ENCODE measurements at places on chromosomes 13 and 19.

GRCh38 chr19:53467485-53468262 lies at the start of gene ZNF813:
Gene ZNF813 (plus strand): TSS chr19:53467733. CDS start chr19:53483823, 16,090 bp downstream.
- DNase-seq, result peak; percentile 64

DNA sequence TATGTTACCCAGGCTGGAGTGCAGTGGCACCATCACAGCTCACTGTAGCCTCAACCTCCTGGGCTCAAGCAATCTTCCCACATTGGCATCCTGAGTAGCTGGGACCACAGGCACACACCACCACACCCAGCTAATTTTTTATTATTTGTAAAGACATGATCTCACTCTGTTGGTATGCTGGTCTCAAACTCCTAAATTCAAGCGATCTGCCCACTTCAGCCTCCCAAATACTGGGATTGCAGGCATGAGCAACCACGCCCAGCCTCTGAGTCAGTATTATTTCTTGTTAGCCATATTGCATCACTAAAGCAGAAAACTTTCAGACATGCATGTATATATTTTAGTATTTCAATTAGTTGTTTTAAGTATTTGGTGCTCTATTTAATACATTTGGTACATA lies 376.4 kb downstream of the GPC6 start:
- no peak for DNase-seq

GRCh38 chr13:33204130-33204927 lies 81.2 kb downstream of the STARD13 start:
- no peak for DNase-seq

GRCh38 chr19:43028866-43029265 lies 2.6 kb upstream of the PSG11 start:
- DNase-seq, result no peak

- DNase-seq, result no peak
These were observed 19.3 kb upstream of the GATAD2A start for GRCh38 chr19:19385896-19386869.

DNA sequence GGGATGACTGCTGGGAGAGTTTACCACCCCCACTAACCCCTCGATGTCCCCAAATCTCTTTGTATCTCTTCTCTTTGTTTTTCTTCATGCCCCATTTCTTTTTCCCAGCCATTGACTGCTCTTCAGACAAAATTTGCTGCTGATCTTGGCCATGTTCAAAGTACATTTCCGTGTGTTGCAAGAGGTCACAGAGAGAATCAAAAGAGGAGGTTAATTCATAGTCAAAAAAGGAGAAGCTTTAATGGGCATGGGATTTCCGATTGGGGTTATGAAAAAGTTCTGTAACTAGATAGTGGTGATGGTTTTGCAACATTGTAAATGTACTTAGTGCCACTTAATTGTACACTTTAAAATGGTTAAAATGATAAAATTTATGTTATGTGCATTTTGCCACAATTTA lies 121.1 kb downstream of the FLT1 start:
- no peak for DNase-seq

GRCh38 chr19:10998666-10999065 lies 37.8 kb downstream of the SMARCA4 start:
- no peak for DNase-seq

DNA sequence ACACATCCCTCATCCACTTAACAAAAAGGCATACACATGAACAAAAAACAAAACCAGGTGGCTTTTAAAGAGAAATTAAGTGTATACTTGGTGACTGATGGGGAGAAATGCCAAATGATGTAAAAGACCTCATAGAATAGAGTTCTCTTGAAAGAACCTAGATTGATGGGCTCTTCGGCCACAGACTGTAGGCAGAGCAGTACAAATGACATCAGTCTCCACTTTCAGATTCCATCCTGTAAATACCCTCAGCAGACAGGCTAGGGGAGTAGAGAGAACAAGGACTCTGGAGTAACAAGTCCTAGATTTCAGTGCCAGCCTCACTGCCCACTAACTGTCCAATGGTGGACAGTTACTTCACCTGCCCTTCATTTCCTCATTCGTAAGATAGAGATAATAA lies 203.8 kb downstream of the MZT1 start:
- no peak for DNase-seq

GRCh38 chr13:101626925-101627555 lies 174.6 kb downstream of the ITGBL1 start:
- peak; percentile 46 for DNase-seq

GRCh38 chr13:47250146-47250545 lies 353.3 kb upstream of the HTR2A start:
- DNase-seq, result no peak

GRCh38 chr13:79917628-79918027 lies 423.3 kb downstream of the SPRY2 start:
- no peak for DNase-seq

GRCh38 chr13:114152285-114152645 lies 19.8 kb upstream of the RASA3 start:
- DNase-seq, result no peak

GRCh38 chr13:31638577-31638976 lies 100.7 kb upstream of the RXFP2 start:
- DNase-seq, result no peak

DNA sequence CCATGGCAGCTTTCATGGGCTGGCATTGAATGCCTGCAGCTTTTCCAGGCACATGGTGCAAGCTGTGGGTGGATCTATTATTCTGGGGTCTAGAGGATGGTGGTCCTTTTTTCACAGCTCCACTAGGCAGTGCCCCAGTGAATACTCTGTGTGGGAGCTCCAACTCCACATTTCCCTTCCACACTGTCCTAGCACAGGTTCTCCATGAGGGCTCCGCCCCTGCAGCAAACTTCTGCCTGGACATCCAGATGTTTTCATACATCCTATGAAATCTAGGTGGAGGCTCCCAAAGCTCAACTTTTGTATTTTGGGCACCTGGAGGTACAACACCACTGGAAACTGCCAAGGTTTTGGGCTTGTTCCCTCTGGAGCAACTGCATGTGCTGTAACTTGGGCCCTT lies 450.6 kb downstream of the LMO7 start:
- no peak for DNase-seq

DNA sequence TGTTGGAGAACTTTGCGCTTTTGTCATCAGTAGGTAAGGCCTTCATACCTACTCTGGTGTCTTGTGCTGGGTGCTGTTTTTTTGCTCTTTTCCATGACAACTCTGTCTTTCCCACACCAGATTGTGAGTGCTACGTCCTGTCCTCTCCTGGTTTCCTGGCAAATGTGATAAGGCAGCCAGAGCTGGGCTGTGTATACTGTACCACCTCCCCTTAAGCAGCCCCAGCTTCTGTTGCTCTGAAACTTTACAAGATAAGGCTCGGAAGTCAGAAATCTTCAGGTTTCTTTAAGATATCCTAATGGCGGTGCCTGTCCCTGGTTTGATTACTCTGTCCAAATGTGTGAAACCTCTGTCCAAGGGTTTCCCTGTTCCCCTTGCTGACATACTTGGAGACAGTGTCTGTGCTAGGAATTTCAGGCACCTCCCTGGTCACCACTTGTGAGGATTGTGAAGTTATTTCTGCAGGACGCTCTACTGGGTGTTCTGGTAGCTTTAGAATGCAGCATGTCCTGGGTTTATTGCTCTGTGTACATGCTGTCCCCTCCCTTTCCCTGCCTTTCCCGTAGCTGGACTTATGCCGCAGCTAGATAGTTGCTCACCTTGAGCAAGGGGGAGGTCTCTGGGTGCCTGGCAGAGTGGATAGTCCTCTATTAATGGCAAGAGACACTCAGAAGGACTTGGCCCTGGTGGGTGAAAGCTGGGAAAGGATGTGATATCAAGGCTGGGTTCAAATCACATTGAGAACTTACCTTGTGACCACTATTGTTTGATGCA lies 7.0 kb downstream of the ZNF749 start:
- DNase-seq, result no peak

Data from SHP77 (cell line).